AG20443 (cell line): ENCODE measurements at places on chromosomes 11 and 22.

GRCh38 chr22:18110194-18110953 lies at the start of gene TUBA8:
TSS of gene TUBA8 (plus strand) at chr22:18110809. CDS start at chr22:18110866, 57 bp downstream.
- DNase-seq: peak; percentile 75

DNA sequence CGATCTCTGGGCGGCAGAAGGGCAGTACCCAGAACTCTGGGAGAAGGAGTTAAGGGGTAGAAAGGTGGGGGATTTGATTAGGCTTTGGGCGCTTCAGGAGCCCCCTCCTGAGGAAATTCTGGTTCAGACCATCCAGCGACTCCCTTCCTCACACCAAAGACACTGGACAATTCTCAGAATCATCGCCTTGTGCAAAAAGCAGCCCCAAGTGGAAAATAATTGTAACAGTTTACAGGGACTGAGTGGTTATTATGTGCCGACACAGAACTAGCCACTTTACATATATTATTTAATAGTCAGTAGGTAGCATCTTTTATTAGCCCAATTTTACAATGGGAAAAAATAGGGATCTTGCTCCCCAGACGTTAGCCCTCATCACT lies 662 bp upstream of the TRIM3 start:
- DNase-seq: no peak

DNA sequence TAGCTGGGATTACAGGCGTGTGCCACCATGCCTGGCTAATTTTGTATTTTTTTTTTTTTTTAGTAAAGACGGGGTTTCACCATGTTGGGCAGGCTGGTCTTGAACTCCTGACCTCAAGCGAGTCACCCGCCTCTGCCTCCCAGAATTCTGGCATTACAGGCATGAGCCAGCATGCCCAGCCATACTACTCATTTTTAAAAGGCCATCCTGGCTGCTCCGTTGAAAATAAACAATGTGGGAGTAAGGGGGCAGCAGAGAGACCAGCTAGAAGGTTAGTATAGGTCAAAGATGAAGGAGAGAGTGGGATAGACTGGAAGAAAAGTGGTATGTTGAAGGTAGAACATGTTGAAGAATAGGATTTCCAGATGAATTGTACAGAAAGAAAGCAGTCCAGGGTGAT lies 17.6 kb upstream of the LIN7C start:
- peak; percentile 26 for DNase-seq

GRCh38 chr11:46594374-46594700 lies 514 bp upstream of the AMBRA1 start:
- DNase-seq: no peak

DNA sequence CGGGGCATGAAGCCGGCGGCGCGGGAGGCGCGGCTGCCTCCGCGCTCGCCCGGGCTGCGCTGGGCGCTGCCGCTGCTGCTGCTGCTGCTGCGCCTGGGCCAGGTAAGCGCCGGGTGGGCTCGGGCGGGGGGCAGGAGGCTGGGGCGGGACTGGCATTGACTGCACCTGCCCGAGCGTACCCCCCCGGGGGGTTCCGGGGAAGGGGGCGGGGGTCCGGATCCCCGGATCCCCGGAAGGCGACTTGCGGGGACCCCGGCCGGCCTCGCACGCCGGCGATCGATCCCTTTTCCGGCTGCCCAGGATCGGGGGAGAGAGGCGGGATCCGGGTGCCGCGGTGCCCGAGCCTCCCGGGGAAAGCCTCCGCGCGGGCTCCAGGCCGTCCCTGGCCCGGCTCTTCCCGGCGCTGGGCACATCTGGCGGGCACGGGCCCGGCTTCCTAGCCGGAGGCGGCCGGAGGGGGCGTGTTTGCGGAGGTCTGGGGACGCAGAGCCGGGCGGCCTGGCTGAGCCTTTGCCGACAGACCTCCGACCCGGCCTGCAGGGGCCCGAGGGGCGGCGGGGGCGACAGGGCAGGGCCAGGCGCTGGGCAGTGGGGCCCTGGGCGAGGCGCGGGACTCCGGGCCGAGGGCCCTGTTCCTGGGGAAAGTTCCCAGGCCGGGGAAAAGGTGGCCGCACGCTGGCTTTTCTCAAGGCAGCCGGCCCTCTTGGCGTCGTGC lies 705 bp downstream of the PTPRJ start:
- peak; percentile 85 for DNase-seq

DNA sequence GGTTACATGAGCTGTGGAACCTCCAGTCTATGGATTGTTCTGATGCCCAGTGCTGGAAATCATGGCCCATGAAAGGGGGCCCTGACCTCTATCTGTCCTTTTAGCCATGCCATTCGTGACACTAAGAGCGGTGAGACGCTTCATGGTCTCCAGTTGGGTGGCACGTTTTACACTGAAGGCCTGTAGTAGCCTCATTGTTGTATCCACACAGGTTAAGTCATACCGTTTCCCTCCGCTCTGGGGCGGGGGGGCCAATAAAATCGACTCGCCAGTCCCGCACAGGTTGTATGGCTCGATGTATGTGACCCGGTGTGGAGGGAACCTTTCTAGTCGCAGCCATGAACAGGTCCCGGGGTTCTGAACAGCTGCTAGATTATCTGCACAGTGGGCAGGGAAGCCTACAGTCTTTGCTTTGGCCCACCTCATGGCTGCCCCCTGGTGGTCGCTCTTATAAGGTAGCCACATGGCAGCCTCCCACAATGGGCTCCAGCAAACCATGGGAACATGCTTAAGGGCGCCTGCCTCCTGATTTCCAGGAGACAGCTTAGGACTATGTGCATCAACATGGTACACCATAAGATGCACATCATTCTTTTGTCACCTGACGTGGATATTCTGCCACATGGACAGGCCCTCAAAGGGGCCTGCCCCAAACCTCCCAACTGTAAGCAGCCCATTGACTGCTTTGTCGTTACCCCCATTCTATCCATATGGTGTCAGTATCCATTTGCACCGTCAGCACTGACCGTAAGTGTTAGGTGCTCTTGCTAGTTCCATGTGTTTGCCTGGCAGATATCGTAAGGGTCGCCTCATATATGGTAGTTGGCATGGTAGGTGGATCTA lies 19.7 kb upstream of the APOL3 start:
- peak; percentile 89 for DNase-seq

DNA sequence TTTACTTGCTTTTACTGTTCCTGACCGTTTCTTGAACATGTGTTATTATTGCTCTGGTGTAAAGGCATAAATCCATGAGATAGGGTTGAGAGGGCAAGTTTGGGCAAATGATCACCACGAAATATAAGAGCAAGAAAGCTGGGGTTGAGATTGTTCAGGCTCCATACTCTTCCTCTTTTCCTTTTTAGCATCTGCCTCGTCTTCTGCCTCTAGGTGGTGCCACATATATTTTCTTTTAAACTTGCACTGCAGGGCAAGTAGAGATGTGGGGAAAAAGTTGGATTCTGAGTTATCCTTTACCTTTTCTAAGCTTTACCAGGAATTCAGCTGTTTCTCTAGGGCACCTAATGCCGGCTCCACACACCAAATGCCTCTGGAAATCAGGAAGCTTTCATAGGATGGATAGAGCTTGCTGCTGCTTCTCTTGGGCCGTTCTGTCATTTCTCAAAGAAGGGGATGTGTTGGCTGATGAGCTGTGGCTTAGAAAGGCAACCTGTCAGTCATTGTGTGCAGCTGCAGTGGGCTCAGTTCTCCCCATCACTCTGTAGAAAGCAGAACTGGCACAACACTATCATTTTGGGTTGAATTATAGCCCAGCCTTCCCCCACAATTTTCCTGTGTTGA lies 98.2 kb downstream of the LDLRAD3 start:
- peak; percentile 50 for DNase-seq

- DNase-seq: no peak
Measured at GRCh38 chr11:14861680-14862079, 30.4 kb downstream of the CYP2R1 start.

- DNase-seq: peak; percentile 17
Measured at GRCh38 chr11:88482871-88483301, 145.3 kb upstream of the CTSC start.

GRCh38 chr11:2400762-2401435 lies 349 bp downstream of the TSSC4 start:
- no peak for DNase-seq

- DNase-seq: no peak
Measured at GRCh38 chr11:76321820-76322524, 59.0 kb downstream of the THAP12 start.

- no peak for DNase-seq
Measured at GRCh38 chr11:128981254-128981653, 38.6 kb upstream of the TP53AIP1 start.

DNA sequence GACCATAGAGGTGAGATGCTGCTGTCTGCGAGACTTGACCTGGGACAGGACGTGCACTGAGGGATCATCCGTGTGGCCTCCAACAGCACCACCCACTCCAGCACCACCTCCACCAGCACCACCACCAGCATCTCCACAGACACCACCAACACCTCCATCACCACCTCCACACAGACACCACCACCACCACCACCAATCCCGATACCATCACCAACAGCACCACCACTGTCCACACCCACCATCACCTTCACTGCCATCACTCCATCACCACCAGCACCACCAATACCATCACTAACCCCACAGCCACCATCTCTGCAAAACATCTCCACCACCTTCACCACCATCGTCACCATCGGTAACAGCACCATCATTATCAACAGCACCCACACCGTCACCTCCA lies 26.6 kb upstream of the SLC22A12 start:
- no peak for DNase-seq

DNA sequence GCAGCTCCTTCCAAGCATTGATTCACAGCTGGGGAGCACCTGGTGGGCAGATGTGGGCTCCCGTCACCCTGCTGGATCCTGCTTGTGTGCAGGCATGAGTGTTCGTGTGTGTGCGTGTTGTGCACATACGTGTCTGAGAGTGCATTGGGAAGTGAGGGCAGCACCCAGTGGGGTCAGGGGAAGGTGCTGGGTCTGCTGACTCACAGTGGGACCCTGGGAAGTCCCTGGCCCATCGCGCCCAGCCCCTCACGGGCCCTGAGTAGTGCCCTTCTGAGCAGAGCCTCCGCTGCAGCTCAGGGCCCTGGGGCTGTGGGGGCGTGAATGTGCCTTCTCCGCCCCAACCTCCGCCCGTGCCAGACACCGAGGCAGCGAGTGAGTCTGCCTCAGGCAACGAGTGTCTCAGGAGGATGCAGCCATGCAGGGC lies 36.8 kb downstream of the WNT11 start:
- no peak for DNase-seq

- no peak for DNase-seq
Measured at GRCh38 chr11:101336155-101336554, 206.5 kb upstream of the PGR start.

GRCh38 chr11:121132211-121132976 lies 31.4 kb downstream of the TECTA start:
- DNase-seq: no peak

DNA sequence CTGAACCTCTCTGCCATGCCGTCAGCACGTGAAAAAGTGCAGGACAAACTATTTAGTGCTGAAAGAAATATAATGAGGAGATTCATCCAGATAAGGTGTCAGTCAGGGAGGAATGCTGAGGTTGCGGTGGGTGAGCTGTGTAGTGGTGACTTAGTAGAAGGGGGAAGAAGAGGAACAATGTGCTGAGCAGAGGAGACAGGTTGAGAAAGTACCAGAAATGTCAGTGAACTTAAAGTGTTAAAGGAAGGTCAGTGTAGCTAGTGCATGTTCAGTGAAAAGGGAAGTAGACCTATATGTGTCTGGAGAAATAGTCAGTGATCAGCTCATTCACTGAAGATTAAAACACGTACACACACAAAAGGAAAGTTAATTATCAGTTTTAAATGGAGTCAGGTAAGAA lies 237.6 kb upstream of the CCDC179 start:
- DNase-seq: no peak

DNA sequence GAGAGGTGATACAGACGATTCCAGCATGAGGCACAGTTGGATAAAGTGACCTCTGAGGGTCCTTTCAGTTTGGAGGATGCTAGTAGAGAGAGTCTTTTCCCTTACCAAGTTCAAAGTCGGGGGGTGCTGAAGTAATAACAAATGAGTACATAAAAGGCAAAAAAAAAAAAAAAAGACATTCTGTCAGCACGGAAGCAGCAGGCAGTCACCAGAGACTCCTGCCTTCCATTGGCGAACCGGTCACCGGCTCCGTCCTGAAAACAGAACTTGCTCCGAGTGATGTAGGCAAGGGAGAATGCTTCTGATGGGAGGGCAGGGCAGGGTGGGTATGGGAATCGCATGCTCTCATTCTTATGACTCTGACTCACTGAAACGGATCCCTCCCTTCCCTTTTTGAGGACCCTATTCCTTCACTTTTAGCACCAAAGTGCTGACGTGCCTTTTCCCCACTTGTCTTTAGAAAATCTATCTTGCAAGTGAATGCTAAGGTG lies 65.9 kb downstream of the PRR5L start:
- DNase-seq: peak; percentile 89

GRCh38 chr22:23212061-23213021 lies 32.0 kb downstream of the BCR start:
- no peak for DNase-seq

GRCh38 chr11:47572715-47573255 lies 6.0 kb downstream of the KBTBD4 start:
- no peak for DNase-seq

- DNase-seq: no peak
Measured at GRCh38 chr11:30483056-30483455, 103.1 kb downstream of the MPPED2 start.

DNA sequence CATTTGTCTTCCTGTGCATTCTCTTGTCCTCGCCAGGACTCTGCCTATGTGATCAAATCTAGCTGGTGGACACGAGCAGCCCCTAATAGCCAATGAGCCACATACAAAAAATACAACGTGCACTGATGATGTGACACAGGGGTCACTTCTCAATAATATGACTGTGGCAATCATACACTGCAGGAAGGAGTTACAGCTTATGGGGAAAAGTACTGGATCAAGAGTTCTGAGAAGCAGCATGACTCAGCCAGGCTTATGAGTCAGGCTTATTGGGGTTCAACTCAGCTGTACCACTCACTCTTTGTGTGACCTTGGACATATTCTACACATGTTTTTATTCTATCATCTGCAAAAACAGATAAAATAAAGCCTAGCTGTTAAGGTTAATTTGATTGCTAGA lies 889.4 kb upstream of the TENM4 start:
- no peak for DNase-seq

DNA sequence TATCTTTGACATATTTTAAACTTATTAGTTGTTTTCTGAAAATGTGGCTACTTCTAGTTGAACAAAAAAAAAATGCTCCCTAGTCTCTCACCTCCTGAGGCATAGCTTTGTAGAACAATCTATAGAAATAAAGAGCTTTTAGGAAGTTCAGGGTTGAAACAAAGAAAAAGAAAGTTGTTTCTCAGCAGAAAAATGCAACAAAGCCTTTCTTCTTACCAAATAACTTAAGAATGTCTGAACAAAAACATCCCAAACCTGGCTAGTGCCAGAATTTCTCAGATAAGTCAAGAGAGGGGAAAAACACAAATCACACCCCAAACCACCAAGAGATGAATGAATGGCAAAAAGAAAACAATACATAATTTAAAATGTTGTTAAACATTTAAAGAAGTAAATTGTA lies 114.1 kb downstream of the MAML2 start:
- no peak for DNase-seq

DNA sequence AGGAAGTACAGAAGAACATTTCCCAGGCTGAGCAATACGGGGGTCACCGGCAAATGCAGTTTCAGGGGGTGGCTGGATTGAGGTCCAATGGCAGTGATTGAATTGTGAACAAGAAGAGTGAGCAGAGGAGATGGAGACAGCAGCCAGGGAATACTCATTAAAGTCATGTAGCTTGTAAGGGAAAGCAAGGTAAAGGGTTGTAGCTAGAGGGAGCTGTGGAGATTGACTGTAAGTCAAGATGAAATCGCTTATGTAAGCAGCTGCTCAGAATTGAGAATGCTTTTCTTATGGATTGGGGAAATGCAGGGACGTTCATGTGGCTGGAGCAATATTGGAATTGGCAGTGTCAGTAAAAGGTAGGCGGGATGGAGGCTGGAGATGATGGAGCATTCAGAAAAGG lies 111.4 kb upstream of the TBCEL start:
- peak; percentile 52 for DNase-seq

- peak; percentile 81 for DNase-seq
Measured at GRCh38 chr11:73141309-73142127, 600 bp downstream of the FCHSD2 start.
